ENCODE measurements at places on chromosomes 5 and 9.

DNA sequence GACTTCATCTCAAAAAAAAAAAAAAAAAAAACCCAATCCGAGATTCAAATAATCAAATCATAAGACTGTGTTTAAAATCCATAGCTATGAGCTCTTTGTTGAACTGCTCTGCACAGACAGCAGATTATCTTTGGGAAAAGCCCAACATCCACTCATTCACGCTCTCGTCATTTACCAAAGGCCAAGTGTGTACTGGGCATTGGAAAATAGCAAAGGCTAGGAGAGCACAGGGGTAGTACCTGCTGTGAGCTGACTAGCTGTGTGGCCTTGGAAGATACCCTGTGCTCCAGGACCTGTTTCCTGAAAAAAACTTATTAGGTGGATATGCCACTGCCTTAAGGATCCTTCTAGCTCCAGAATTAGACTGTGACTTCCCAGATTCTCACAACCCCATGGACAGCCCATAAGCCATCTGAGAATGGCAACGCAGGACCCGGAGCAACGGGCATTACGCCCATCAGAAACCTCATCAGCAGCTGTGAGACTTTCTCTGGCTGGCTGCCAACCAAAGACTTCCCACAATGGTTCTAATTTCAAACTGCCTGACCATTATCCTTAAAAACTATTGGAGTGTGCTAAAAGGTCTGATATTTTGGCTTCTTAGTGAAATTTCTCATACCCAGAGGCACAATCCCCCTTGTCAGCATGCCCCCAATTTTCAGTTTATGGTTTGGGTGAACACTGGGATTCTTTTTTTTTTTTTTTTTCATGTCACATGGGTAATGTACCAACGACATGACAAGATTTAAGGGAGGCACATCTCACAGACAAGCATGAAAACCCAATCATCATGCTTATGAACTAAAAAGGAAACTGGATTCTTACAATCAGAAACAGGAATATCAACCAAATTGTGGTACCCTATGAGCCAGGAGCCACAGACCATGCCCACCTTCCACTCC is 16.8 kb downstream of the SERINC5 start:
- peak; percentile 12 for DNase-seq

GRCh38 chr5:136014049-136015002 is 14.5 kb upstream of the TGFBI start:
- no peak for DNase-seq

- no peak for DNase-seq
Observed at GRCh38 chr9:37511016-37512010, 25.6 kb downstream of the POLR1E start.

DNA sequence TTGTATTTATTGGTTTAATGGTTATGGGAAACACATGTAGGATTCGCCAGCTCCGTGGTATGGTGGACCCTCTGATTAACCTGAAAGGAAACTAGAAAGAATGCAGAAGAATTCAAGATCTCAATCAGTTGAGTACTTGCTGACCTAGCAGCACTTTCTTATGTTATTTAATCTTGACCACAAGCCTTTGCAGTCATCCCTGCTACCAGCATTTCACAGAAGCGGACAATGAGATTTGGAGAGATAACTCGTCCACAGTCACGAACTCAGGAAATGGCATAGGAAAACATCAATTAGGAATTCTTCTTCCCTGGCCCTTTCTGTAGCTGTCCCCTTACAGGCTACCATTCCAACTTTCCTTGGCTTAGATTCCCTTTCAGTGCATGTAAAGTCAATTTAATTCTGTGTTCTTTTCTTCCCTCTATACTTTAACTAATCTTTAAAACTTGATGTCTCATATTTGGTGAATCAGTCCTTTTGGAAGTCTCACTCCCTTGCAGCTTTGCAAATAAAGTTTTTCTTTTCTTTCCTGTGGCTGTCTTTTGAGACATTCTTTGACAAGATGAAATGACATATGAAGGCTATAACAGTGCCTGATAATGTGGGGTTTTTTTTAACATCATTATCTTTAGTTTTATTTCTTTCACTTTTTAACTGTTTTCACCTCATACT is 1.3 kb upstream of the SLC44A1 start:
- DNase-seq = no peak

GRCh38 chr5:82809420-82810143 is 267.6 kb downstream of the TMEM167A start:
- no peak for DNase-seq

DNA sequence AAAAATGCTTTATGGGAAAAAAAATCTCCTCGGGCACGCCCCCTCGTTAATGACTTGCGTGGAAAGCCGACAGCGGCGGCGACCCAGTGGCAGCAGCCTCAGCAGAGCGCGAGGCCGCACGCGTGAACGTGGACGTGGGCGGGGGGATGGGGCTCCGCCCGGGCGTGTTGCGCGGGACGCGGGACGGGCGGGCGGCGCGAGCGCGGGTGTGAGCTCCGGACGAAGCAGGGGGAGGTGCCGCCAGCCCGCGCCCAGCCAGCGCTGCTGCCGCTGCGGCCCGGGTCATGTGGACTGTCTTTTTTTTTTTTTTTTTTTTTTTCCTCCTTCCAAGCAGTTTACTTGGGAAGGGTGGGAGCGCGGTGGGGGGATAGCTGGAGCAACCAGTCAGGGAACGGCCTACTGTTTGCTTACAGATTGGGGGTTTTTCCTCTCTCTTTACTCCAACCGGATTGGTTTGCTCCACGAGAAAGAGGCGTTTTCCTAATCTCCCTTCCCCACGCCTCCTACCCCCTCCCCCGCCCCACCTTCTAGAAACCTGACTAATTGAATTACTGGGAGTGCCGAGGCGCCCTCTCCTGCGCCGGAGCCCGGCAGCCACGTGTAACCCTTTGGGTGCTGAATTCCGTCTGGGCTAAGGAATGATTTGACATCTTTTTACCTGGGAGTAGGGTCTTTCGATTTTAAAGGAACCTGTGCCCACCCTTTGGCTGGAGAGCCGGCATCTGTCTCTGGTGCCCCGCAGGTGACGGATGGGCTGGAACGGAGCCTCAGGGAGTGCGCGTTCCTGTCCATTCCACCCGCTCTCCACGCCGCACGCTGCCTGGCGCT is 1.7 kb upstream of the EFNA5 start:
- no peak for DNase-seq

DNA sequence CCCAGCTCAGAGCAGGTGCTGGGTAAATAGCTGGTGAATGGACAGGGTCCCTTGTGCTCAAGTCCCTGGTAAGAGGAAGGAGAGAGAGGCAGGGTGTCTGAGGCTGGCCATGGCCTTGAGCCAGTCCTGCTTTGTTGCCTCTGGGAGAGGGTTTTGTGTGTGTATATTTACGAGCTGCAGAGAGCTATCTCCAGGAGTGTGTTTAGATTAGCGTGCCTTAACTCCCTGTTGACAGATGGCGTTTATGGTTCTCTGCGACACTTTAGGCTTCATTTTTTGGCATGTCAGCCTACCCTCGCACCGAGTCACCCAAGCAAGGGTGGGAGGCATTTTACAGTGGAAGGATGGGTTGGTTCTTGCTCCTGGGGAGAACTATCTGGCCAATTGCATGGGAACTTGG is 22.2 kb downstream of the HMCN2 start:
- DNase-seq = no peak

GRCh38 chr5:167608390-167609272 is 682.8 kb upstream of the WWC1 start:
- DNase-seq = no peak

DNA sequence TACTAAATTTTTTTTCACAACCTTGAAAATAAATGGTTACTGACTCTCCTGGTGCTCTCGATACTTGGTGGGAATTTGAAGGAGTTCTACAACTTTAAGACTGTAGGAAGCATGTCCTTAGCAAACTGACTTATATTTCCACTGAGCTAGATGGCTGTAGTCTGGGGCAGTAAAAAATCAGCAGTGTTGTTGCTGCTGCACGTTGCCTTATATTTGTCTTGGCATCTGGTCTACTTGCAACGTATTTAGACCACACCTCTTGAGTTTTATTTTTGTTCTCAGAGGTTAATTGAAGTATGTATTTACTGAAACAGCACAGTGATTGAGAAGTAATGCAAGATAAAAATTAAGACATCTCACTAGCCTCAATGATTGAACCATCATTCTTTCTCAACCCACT is 76.3 kb downstream of the ERMP1 start:
- DNase-seq = no peak

DNA sequence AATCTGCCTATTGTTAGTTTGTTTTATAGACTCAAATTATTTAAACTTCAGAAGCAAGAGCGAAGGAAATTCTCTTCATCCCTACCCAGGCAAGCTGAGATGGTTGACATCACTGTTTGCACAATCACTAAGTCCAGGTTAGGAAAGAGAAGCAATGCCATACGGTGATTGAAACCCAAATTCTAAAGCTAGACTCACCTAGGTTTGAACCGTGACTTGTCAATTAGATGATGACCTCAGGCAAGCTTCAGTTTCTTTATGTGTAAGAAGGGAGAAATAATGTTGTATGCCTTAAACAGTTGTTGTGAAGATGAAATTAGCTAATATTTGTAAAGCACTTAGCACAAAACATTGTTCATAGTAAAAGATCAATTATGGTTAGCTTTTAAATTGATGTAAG is 96.5 kb upstream of the ANKRD55 start:
- no peak for DNase-seq

DNA sequence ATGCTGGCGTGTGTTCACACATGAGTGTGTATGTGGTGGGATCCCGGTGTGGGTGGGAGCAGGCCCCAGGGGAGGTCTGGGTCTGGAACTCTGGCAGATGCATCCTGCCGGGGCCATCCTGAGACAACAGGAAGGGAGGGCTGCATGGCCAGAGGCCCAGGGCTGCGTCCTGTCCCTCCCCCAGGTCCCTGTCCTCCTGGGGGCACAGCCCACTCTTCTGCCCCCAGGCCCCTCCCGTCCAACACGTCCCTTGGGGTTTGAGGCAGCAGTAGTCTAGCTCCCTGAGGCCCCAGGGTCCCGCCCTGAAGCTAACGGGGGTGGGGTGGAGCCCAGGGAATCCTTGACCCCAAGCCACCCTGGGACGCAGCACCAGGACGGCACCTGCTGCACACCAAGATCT is 16.6 kb downstream of the FLT4 start:
- no peak for DNase-seq

DNA sequence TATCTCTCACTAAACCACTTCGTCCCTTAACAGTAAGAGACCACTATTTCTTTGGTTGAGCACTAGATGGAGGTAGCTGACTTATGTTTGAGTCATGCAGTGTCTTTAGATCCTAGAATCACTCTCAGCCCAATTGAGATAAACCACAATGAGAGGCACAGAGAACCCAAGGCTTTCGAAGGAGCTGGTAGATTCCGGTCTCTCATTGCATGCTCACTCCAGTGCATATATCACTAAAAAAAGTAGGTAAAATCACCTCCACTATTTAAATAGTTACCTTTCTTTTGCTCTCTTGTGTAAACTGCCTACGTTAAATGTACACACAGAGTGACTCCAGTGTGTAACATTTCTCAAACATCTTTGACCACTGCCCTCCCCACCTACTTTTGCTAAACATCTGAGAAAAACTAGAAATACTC is 27.6 kb downstream of the ACTL7A start:
- no peak for DNase-seq

- DNase-seq = no peak
Observed at GRCh38 chr9:127118597-127119319, 3.7 kb downstream of the ANGPTL2 start.

- no peak for DNase-seq
Observed at GRCh38 chr5:142110046-142110531, 1.5 kb downstream of the NDFIP1 start.

- DNase-seq = no peak
Observed at GRCh38 chr9:133276923-133277322, 1.9 kb upstream of the ABO start.

DNA sequence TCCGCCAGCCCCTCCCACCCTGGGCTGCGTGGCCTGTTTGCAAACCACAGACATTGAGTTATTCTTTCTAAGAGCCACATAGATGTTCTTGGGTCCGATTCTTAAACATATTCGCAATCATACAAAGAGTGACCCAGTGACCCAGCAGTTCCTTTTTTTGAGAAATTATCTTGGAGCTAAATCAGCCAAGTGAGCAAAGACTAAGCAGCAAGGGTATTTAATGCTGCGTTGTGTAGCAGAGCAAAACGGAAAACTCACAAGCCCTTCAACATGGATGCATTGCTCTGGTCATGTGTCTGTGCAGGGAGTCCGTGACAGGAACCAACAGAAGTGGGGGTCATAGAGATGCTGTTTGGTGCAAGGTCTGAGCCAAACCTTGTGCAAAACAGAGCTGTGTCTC is 95.6 kb downstream of the OLFM1 start:
- no peak for DNase-seq

GRCh38 chr5:543755-544674 is 19.8 kb upstream of the SLC9A3 start:
- DNase-seq = peak; percentile 57
